Activated T-helper 1 cell treated with anti-CD3 and anti-CD28 coated beads, Interleukin-12 subunit alpha, Interleukin-12 subunit beta, Interleukin-2, Interleukin-4 antibody, amounts not matched to agents 30 ng/mL and 10 ng/mL and 1 ng/mL, durations not matched to agents 14 hours and 24 hours and 36 hours (primary cell): ENCODE measurements at places on chromosomes 6 and 20. TPM values are rescaled to one million over a fixed set of nuclear protein-coding genes. Genes with fewer than 3 reads are reported as not detected.

- no peak for DNase-seq
Observed at GRCh38 chr6:1022719-1023118, 289.2 kb upstream of the FOXQ1 start.

DNA sequence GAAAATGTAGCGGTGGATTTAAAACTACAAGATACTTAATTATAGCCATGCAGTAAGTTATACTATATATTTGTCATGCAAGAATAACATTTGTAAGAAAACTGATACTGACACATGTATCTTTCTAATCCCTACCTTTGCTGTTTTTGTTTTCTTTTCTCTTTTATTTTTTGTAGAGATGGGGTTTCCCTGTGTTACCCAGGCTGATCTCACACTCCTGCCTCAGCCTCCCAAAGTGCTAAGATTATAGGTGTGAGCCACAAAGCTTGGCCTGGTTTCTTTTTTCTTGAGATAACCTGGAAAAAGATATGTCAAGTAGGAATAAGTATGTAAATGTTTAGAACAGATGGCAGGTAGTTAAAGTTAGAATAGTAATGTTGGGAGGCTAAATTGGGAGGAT is 44.1 kb downstream of the MAPK14 start:
- DNase-seq: no peak

DNA sequence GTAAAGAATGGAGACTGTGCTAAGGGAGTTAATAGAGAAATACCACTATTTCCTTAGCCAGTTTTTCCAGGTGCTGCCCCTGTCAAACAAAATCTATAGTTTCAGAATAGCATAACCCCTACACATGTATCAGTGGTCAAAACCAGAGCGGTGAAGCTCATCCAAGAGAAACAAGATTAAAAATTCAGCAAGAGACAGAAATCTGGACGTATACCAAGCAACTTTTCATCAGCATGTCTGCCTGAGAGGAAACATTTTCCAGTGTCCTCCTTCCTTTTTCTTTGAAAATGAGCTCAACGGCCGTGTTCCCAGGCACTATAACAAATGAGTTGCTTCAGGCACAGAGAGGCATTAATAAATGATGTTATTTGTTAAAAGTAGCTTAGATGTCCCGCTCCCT is 416.5 kb downstream of the BCKDHB start:
- DNase-seq: no peak

GRCh38 chr6:42933205-42933604 is 3.9 kb downstream of the CNPY3 start:
- DNase-seq: no peak

GRCh38 chr6:38177882-38178583 is 358.5 kb downstream of the ZFAND3 start:
- DNase-seq: no peak

GRCh38 chr6:107495971-107496370 is 6.1 kb downstream of the SOBP start:
- DNase-seq: no peak

DNA sequence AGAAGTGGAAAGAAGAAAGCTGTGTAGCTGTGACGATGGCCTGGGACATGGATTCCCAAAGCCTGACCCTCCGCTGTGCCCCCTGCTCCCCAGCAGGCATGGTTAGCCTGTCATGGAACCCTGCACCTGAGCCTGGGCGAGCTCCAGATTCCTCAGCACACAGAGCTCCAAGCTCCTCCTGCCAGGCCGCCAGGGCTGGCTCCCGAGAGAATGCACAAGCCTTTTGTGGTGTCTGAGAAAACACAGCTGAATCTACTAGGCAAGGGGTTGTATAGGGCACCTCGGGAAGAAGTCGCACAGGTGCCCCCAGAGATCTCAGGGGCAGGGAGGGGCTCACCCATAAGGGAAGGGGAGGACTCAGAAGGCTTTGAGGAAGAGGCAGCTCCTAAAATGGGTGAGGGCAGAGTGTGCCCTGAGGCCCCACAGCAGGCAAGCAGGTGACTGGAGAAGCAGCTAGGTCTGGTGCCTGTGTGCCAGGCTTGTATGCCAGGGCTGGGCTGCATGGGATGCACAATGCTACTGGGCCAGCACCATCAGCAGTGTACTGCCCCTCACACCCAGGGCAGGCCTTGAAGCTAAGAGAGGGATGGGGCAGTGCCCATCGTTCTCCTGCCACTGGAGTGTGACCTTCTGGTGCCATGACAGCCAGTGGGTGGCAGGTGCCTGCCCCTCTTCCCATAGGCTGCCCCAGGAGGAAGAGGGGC is 64.3 kb upstream of the CD93 start:
- DNase-seq: no peak

Gene SLC17A3
- total RNA-seq: 0.21 and 0.66 TPM in 2 replicates

Gene TNFRSF21
- 3.5 and 4.2 TPM in 2 replicates for total RNA-seq
